Activated naive CD8-positive, alpha-beta T cell treated with anti-CD3 and anti-CD28 coated beads, Interleukin-2, amount 50 U/mL, for 16 hours (primary cell): ENCODE measurements at places on chromosomes 7 and 10.

- no peak for DNase-seq
These were observed 24.0 kb upstream of the RNF32 start for GRCh38 chr7:156616269-156617202.

DNA sequence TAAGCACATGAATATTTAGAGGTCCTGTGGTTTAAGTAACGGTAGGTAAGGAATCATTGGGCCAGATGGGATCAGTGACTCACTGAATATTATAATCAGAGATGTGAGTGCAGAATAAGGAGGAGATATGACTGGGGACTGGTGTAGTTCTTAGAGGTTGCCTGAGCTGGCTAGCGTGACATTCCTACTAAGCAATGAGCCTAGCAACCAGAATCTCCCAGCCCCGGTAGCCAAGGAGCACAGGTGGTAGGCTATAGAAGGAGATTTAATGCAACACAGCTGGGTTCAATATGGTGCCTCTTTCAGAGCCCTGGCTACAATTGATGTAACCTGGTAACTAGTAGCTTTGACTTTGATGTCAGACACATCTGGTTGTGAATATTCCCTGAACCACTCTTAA lies 641.6 kb downstream of the AUTS2 start:
- DNase-seq, result no peak

- no peak for DNase-seq
These were observed 123.3 kb downstream of the USP6NL start for GRCh38 chr10:11488126-11488525.

- DNase-seq, result no peak
These were observed 5.8 kb upstream of the KLF6 start for GRCh38 chr10:3790858-3791257.
